ENCODE measurements at places on chromosomes 13 and 19. TPM values are rescaled to one million over a fixed set of nuclear protein-coding genes. Genes with fewer than 3 reads are reported as not detected.

Gene SOX1
- total RNA-seq: not detected

Gene GRIK5
- total RNA-seq: not detected

Gene ZNF440
- total RNA-seq: 5.1 TPM

Gene GZMM
- not detected for total RNA-seq

Gene RGS9BP
- 0.20 TPM for total RNA-seq

Gene OR7A5
- total RNA-seq: not detected

Gene SIX5
- 8.6 TPM for total RNA-seq

Gene CCDC70
- 0.54 TPM for total RNA-seq

Data from mammary microvascular endothelial cell (primary cell).